ENCODE measurements at places on chromosomes 16 and 17. TPM values are rescaled to one million over a fixed set of nuclear protein-coding genes. Genes with fewer than 3 reads are reported as not detected.

FZD2 gene
- total RNA-seq: 1.3 TPM

GRCh38 chr17:2331303-2331702 lies 5.0 kb downstream of the TSR1 start:
- H3K27ac ChIP-seq: no peak overlapping the region
- peaks cover 51% of the 10 kb centered on the region for H3K36me3 ChIP-seq
- no peaks in the 10 kb centered on the region for H3K27me3 ChIP-seq
- peaks cover 12% of the 10 kb centered on the region for H3K4me1 ChIP-seq
- no peak overlapping the region for H3K4me3 ChIP-seq

DNA sequence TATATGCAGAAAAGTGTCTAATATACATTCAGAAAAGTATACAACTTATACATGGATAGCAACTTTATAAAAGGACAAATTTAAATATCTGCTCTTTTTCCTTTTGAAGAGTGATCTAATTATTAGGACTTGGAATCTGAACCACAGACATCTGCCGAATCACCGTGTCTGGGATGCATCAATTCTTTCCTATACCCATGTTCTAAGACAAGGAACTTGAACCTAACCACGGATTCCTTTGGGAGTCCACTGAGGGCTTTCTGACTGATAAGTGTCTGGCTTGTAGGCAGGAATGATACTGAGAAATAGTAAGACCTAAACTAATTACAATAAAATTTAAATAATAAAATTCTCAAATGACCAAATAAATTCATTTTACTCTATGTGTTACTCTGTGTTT lies 54.2 kb downstream of the NDEL1 start:
- no peaks in the 10 kb centered on the region for H3K4me1 ChIP-seq
- H3K36me3 ChIP-seq: peaks cover 6% of the 10 kb centered on the region
- no peak overlapping the region for H3K4me3 ChIP-seq
- no peaks in the 10 kb centered on the region for H3K27me3 ChIP-seq
- no peak for DNase-seq

- H3K27ac ChIP-seq: no peak overlapping the region
- peaks cover 54% of the 10 kb centered on the region for H3K27me3 ChIP-seq
- no peaks in the 10 kb centered on the region for H3K36me3 ChIP-seq
- no peak for DNase-seq
These were observed 46.5 kb downstream of the HNF1B start for GRCh38 chr17:37698132-37698910.

- H3K4me3 ChIP-seq: no peak overlapping the region
- H3K27ac ChIP-seq: no peak overlapping the region
- H3K36me3 ChIP-seq: no peaks in the 10 kb centered on the region
- no peaks in the 10 kb centered on the region for H3K4me1 ChIP-seq
These were observed 149.2 kb downstream of the MAF start for GRCh38 chr16:79451196-79451816.

GRCh38 chr16:75288596-75289120 lies 37.2 kb upstream of the BCAR1 start:
- H3K27ac ChIP-seq: peak overlapping the region; percentile 61
- no peak for DNase-seq
- no peak overlapping the region for H3K4me3 ChIP-seq
- no peaks in the 10 kb centered on the region for H3K27me3 ChIP-seq

PVALEF gene
- total RNA-seq: not detected

CCDC200 gene
- not detected for total RNA-seq

- no peak overlapping the region for H3K4me3 ChIP-seq
- no peaks in the 10 kb centered on the region for H3K36me3 ChIP-seq
- H3K27me3 ChIP-seq: no peaks in the 10 kb centered on the region
- no peak for DNase-seq
- peaks cover 1% of the 10 kb centered on the region for H3K4me1 ChIP-seq
These were observed 4.3 kb upstream of the KRTAP3-1 start for GRCh38 chr17:41013181-41013580.

HBM gene
- not detected for total RNA-seq

DNA sequence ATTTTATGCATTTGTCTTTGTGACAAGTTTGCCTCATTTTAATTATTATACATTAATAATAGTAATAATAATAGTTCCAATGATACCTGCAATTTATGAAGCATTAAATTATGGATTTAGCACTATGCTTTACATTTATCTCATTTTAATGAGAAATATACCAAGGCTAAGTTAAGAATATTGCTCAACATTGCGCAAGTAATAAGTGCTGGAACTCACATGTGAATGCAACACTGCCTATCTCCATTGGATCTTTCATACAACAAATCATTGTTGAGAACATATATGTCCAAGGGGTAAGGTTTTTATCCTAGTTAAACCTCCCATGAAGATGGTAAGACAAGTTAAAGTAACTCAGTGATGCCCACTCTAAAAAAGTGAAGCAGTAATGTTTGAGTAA lies 703.7 kb upstream of the SOX9 start:
- DNase-seq: no peak
- H3K27me3 ChIP-seq: no peaks in the 10 kb centered on the region
- H3K4me1 ChIP-seq: no peaks in the 10 kb centered on the region
- no peaks in the 10 kb centered on the region for H3K36me3 ChIP-seq
- no peak overlapping the region for H3K4me3 ChIP-seq

TEKT5 gene
- not detected for total RNA-seq

MEOX1 gene
- 6.1 TPM for total RNA-seq

DNA sequence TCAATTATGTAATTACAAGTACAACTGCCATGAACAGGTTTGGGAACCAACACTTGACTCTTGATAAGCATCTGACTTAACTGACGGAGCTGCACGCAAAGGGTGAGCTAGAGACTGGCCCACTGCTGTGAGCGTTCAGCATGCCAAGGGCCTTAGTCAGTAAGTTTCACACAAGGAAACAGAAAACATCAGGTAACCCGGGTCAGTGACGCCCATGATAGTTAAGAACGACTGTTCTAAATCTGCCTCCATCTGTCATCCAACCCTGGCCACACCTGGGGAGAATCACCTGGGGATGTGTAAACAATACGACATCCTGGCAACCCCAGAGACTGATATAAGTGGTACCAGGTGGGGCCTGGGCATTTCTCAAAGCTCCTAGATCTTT lies 12.3 kb downstream of the SMIM5 start:
- DNase-seq: no peak
- H3K4me3 ChIP-seq: no peak overlapping the region
- peak overlapping the region; percentile 85 for H3K27ac ChIP-seq
- H3K4me1 ChIP-seq: peaks cover 63% of the 10 kb centered on the region

DNA sequence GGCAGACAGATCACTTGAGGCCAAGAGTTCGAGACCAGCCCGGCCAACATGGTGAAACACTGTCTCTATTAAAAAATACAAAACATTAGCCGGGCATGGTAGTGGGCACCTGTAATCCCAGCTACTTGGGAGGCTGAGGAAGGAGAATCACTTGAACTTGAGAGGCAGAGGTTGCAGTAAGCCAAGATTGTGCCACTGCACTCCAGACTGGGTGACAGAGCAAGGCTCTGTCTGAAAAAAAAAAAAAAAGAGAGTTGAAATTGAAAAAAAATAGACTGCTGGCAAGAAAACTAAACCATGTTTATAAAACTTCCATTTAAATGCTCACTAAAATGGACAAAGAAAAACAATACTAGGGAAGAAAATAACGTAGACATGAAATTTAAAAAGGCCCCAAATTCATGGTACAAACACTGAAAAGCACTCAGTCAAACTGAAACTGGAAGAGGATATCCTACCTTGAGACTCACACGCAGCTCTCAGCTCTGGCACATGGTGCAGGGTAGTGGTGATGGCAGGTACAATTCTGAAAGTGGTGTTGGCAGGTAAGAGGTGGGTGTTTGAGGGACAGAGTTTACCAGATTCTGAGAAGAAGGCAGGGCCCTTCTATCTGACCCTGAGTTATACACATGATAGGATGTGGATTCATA lies 19.3 kb downstream of the CNTROB start:
- peaks cover 3% of the 10 kb centered on the region for H3K36me3 ChIP-seq
- H3K4me1 ChIP-seq: no peaks in the 10 kb centered on the region
- no peak overlapping the region for H3K27ac ChIP-seq
- H3K27me3 ChIP-seq: no peaks in the 10 kb centered on the region

GRCh38 chr17:9705745-9706144 lies 60.4 kb downstream of the USP43 start:
- no peaks in the 10 kb centered on the region for H3K27me3 ChIP-seq
- DNase-seq: no peak
- no peaks in the 10 kb centered on the region for H3K4me1 ChIP-seq
- H3K4me3 ChIP-seq: no peak overlapping the region
- no peak overlapping the region for H3K27ac ChIP-seq

LGALS9 gene
- total RNA-seq: 20.2 TPM

DNA sequence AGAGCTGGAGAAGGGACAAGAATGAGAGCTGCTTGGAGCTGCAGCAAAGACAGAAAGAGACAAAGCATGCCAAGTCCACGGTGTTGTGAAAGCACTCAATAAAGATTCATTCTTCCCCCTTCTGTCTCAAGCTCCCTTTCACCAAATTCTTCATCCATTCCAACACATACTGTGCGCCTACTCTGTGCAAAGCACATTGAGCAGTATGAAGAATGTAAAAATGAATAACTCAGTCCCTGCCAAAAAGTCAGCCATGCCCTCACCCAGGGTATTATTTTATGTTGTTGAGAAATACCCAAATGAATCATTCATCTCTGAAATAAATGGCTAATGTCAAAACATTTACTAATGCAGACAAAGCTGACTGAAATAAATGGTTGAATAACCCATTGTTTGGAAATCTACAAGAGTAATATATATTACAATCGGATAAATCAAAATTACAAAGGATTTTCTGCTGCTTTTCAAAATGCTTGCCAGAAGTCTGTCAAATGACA lies 282.9 kb upstream of the IRX5 start:
- H3K4me3 ChIP-seq: no peak overlapping the region
- DNase-seq: no peak
- no peaks in the 10 kb centered on the region for H3K4me1 ChIP-seq
- H3K27ac ChIP-seq: peak overlapping the region; percentile 64
- no peaks in the 10 kb centered on the region for H3K36me3 ChIP-seq

DNA sequence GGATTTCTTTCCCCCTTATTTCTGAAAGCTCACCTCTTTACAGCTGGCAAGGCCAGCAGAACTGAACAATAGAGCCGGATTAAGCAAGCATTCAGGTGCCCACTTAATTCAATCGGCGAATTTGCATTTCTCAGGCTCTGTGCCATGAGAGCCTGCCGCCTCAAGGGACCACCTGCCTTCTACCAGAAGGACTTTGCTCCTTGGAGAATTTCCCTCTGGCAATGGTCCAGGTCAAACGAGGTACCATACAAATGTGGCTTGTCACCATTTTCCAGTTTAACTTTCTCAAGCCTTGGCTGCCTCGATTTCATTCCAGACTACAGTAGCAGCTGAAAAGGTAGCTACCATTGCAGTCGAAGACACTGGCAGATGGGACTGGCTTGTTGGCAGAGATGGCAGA lies 534.0 kb downstream of the MAF start:
- H3K36me3 ChIP-seq: no peaks in the 10 kb centered on the region
- H3K4me3 ChIP-seq: no peak overlapping the region
- DNase-seq: no peak

DNA sequence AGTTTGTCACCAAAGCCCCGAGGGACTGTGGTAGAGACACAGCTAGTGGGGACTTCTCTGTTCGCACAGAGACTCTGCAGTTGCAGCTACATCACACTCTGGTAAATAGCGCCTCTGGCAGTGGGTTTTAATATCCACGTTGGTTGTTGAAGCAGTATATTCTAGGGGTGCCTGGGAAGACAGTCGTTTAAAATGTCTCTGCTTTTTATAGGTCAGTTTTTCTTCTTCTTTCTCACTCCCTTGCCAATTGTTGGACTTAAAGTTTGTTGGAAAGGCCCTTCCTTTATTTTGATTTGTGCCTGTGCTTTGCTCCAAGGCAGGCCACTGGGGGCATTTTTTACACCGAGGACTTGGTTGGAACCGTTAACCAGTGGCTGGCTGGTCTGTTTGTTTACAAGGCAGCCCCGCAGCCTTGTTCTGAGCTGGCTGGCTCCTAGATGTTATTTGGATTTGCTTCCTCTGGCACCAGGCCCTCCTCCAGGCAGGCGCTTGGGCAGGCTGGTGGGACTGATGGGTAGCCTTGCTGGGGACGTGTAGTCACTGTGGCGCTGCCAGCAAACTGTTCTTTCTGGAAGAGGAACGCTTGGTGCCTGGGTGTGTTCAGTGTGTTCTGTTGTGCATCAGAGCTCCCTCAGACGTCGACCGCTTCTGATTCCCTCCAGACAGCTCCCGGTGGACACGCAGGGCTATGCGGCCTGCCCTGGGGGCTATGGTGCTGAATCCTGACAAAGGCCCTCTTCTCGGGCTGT lies 218.2 kb upstream of the CHMP6 start:
- H3K27me3 ChIP-seq: no peaks in the 10 kb centered on the region
- no peak overlapping the region for H3K4me3 ChIP-seq
- H3K4me1 ChIP-seq: peaks cover 4% of the 10 kb centered on the region
- peak overlapping the region; percentile 71 for H3K27ac ChIP-seq
- H3K36me3 ChIP-seq: no peaks in the 10 kb centered on the region
- DNase-seq: no peak

- DNase-seq: no peak
- H3K36me3 ChIP-seq: no peaks in the 10 kb centered on the region
- H3K27me3 ChIP-seq: no peaks in the 10 kb centered on the region
- no peaks in the 10 kb centered on the region for H3K4me1 ChIP-seq
- H3K27ac ChIP-seq: peak overlapping the region; percentile 16
- peak overlapping the region; percentile 27 for H3K4me3 ChIP-seq
These were observed 2.8 kb downstream of the SLFN12L start for GRCh38 chr17:35534576-35535093.

TAF15 gene
- 111 TPM for total RNA-seq

GRCh38 chr16:24652803-24653202 lies 76.6 kb upstream of the TNRC6A start:
- no peak for DNase-seq
- no peaks in the 10 kb centered on the region for H3K4me1 ChIP-seq
- H3K4me3 ChIP-seq: no peak overlapping the region

IL34 gene
- total RNA-seq: 3.2 TPM

SLC2A4 gene
- 0.83 TPM for total RNA-seq

CCL15 gene
- total RNA-seq: not detected

GRCh38 chr16:1141191-1141590 lies 11.7 kb upstream of the CACNA1H start:
- no peak for DNase-seq
- H3K4me1 ChIP-seq: no peaks in the 10 kb centered on the region
- no peak overlapping the region for H3K27ac ChIP-seq
- H3K36me3 ChIP-seq: no peaks in the 10 kb centered on the region

GRCh38 chr16:84255050-84255810 lies 15.4 kb upstream of the KCNG4 start:
- H3K27me3 ChIP-seq: no peaks in the 10 kb centered on the region
- no peak overlapping the region for H3K27ac ChIP-seq
- H3K36me3 ChIP-seq: no peaks in the 10 kb centered on the region
- H3K4me3 ChIP-seq: no peak overlapping the region
- DNase-seq: no peak

DNA sequence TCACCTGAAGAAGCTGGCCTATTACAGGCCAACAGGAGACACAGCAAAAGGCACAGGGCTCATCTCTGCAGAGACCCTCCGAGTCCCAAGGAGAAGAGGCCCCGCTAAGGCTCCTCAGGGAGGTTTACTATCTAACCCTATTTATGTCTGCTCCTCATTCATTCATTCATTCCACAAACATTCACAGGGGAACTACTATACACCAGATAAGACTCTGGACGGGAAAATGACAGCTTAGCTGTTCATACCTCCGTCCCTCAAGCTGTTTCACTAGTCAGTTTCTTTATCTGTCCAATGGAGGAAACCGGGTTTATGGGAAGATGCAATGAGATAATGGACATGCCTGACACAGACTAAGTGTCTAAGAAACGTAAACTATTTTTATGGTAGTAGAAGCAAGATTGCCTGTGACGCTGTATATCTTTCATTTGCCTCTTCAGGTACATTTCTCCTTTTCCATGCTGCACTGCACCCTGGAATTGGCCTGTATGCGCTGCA lies 62.1 kb downstream of the SRL start:
- H3K27me3 ChIP-seq: no peaks in the 10 kb centered on the region
- no peak overlapping the region for H3K4me3 ChIP-seq
- no peak for DNase-seq
- H3K27ac ChIP-seq: no peak overlapping the region

TMEM204 gene
- 32.4 TPM for total RNA-seq

Data from esophagus squamous epithelium (tissue), 5 donors.